Stimulated activated CD8-positive, alpha-beta memory T cell treated with anti-CD3 and anti-CD28 coated beads, Interleukin-4, amount 100 ng/mL, for 4 hours (primary cell): ENCODE measurements at places on chromosomes 7 and 10.

- no peak for DNase-seq
Measured at GRCh38 chr10:78028438-78029268, 662 bp downstream of the POLR3A start.

GRCh38 chr7:30594048-30594539 is 584 bp upstream of the GARS1 start:
- DNase-seq = no peak

GRCh38 chr10:46992803-46993561 is 81.8 kb downstream of the PTPN20 start:
- no peak for DNase-seq

- DNase-seq = no peak
Measured at GRCh38 chr10:4315551-4315950, 510.5 kb upstream of the AKR1E2 start.

- no peak for DNase-seq
Measured at GRCh38 chr10:132477398-132478340, 59.9 kb upstream of the INPP5A start.

GRCh38 chr10:114276066-114276465 is 37.0 kb downstream of the VWA2 start:
- DNase-seq = no peak
